ENCODE measurements at places on chromosomes 13 and 19. TPM values are rescaled to one million over a fixed set of nuclear protein-coding genes. Genes with fewer than 3 reads are reported as not detected.

DNA sequence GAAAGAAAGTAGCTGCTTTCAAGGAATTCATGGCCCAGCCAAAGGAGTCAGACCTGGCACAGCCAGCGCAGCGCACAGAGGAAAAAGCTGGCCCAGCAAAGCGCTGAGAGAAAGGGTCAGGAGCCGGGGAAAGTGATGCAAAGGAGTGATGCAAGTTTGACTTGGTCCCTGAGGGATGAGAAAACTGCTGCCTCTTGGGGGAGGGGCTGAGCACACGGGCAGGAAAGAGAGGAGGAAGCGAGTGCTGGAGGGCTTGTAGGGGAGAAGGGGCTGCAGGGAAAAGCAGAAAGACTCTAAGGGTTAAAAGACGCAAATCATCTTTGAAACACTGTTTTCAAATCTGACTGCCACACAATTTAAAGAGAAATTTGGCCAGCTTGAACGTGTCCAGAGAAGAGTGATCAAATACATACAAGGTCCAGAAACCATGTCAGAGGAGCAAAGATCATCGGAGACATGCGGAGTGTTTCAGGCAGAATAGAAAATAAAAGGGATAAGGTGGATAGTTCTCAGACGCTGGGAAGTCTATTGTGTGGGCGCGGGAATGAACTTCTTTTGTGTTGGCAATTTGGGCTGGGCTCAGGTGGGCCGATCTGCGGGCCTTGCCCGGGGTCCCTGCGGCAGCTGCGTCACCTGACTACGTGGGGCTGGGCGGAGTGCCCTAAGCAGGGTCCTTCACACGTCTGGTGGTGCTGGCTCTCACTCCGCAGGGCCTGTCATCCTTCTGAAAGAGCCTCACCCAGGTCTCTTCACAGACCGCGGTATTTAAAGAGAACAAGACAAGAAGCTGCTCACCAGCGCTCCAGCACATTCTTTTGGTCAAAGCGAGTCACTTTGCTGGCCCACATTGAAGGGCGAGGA is 18.1 kb downstream of the N4BP2L1 start:
- no peak for DNase-seq

The ADGRE2 gene
- total RNA-seq: 0.82 TPM

The OR4F17 gene
- not detected for total RNA-seq

- peak; percentile 41 for DNase-seq
These were observed 10.1 kb downstream of the GRIN2D start for GRCh38 chr19:48403606-48404005.

The SOHLH2 gene
- total RNA-seq: not detected

DNA sequence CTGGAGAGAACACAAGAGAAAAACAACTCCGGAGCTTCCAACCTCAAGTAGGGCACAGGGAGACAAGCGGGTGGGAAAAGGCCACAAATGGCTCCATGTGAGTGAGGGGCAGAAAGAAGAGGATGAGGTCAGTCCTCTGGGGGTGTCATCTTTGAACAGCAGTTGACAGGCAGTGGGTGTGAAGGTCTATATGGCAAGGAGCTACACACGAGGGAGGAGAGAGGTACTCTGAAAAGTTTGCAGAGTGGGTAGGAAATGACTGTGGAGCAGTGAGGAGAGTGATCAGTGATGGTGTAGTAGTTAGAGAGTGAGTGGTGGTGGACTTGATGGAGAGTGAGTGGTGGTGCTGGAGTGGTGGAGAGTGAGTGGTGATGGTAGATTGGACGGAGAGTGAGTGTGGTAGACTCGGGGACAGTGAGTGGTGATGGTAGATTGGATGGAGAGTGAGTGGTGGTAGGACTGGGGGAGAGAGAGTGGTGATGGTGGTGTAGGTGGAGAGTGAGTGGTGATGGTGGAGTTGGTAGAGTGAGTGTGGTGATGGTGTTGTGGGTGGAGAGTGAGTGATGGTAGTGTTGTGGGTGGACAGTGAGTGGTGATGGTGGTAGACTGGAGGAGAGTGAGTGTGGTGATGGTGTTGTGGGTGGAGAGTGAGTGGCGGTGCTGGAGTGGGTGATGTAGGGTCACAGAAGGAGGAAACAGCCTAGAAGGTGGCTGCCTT is 4.0 kb downstream of the TFDP1 start:
- DNase-seq: no peak

DNA sequence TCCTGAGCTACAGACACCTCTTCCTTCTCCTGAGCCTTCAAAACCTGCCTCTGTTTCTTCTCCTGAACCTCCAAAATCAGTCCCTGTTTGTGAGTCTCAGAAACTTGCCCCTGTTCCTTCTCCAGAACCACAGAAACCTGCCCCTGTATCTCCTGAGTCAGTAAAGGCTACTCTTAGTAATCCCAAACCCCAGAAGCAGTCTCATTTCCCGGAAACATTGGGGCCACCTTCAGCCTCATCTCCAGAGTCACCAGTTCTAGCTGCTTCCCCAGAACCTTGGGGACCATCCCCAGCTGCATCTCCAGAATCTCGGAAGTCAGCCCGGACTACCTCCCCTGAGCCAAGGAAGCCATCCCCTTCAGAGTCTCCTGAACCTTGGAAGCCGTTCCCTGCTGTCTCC is 10.0 kb downstream of the CHAMP1 start:
- DNase-seq: no peak

The TMEM238 gene
- total RNA-seq: 16.0 TPM

DNA sequence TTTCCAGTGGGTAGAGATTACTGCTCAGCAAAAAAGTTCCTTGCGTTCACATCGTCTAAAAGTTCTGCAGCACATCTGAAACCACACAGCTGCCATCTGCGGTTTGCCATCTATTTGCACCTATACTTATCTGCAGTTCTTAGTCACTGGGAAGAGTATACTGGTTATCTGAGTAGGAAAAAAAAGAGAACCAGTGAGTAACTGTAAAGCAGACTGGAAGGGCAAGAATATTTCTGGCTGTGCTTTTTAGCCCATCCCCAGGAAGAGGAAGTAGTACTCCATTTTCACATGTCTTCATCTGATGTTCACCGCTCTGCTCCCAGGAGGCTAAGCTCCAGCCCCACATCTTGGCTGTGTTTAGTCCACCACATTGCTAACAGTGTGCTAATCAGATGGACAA is 35.6 kb downstream of the EFNB2 start:
- DNase-seq: no peak

- no peak for DNase-seq
These were observed 155.3 kb upstream of the LSM14A start for GRCh38 chr19:34017024-34017423.

The PCSK4 gene
- total RNA-seq: 5.5 TPM

DNA sequence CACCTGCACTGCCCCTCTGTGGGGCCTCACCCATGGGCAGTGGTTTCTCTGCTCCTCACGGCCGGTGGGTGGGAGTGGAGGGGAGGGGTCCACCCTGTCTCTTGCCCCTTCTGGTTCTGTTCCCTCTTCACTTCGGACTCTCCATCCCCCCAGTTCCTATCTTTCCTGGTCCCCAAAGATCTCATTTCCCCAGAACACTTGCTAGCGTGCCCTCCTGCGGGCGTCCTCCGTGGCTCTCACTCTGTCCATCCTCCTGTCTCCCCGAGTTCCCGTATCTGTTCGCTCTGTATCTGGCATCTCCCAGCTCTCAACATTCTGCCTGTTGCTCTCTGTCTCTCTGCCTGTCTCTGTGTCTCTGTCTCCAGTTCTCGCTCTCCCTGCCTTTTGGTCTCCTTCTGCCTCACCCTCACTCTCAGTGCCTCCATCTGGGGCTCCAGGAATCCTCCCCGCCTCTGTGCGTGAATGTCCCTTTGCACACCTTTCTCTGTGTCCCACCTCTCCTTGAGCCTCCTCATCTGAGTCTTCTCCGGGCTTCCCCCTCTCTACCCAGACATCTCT is 363 bp downstream of the SPIB start:
- no peak for DNase-seq

All from T-cell (primary cell).